ENCODE measurements at places on chromosomes 5 and 9.

DNA sequence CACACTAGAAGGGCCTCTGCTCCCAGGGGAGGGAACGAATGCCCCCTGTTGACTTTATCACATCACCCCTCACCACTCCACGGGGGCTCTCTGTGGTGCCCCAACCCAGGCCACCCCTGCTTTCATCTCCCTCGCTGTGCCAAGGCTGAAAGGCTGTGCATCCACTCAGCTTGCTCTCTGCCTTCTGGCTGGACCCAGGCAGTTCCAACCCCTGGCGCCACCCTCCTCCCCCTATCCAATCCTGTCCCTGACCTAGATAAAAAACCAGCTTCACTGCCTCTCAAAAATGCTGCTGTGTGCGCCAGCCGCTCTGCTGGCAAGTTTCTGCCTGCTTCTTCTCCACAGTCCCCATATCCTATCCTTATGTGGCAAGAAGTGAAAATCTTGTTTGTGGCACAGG is 22.4 kb upstream of the CORO2A start:
- no peak for DNase-seq

DNA sequence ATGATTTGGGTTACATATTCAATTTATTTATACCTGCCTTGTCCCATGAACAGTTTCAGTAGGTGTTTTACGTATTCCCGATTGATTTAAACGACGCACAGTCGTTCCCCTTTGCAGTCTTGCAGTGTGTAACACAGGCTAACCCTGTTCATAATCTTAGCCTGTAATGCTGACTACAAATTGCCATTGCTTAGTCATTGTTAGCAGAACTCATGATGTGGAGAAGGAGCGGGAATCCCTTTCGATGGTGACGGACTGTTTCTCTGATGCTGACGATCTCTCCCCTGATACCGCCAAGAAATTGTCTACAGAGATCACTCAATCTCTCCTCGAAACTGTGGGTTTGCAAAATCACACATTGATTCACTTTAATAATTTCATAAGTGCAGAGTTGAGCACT is 93.2 kb downstream of the MRPL36 start:
- no peak for DNase-seq

DNA sequence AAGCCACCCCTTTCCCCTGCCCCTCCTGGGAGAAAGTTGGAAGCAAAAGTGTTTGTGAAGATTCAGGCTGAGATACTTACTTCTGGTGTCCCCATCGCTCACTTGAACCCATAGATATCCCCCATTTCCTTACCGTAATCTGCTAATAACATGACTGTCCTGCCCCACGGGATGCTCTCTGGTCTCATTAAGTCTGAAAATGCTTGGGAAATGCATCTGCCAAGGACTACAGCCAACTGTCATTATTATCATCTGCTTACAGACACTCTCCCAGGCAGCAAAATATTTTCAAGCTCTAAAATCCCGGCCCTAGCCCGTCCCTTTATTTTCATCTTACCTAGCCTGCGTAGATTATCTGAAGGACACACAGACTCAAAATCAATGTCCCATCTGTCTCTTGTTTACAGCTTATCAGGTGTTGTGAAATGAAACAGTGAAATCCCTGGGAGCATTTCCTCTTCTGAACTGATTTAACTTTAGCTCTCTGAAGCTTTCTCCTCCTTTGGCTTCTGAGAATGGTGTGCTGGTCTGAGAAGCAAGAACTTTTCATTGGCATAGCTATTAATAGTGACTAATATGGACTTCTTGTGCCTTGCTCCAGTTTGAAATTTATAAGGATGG is 126.9 kb upstream of the OSMR start:
- no peak for DNase-seq

GRCh38 chr9:84557751-84558150 is 111.8 kb upstream of the NTRK2 start:
- no peak for DNase-seq

DNA sequence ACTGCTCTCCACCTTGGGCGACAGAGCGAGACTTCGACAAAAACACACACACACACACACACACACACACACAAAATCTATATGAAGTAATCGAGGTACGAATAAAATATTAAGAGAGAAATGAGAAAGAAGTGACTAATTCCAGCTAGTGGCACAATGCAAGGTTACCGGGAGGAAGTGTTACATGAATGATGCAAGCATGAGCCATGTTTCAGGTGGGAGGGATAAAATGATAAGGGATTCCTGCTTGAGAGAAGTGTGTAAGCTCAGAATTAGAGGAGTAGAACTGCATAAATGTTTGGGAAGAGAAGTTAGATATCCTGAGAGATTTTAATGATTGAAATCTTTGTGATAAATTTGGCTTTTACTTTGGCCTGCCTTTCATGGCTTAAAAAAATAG is 18.8 kb downstream of the HAPLN1 start:
- DNase-seq, result no peak

GRCh38 chr9:109193974-109194556 is 27.0 kb upstream of the FRRS1L start:
- DNase-seq, result no peak

All from activated B cell treated with CpG ODN at 0.5 μM for 24 hours (primary cell).